ENCODE measurements at places on chromosomes 1 and 21.

DNA sequence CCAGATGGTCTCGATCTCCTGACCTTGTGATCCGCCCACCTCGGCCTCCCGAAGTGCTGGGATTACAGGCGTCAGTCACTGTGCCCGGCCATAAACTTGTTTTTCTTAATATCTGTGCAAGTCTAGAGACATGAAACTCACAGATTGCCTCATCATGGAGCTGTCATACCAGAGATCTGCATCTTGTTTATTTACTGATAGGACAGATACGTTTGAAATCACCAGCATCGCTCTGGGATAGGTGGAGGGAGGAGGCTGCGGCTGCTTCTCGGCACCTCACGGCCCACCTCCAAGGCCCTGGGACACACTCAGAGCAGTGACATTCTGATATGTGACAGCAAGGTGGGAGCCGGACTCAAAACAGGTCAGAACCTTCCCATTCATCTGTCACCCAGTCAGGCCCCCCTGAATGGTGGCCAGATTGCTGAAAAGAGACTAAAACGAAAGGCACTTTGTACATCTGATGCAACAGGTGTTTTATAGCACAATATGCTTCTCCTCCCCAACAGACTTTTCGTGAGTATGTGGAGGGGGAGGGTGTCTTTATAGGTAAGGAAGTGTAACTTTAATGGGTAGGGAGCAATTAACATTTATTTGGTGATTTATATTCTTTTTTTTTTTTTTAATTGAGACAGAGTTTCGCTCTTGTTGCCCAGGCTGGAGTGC lies 18.1 kb upstream of the LSM10 start:
- no peak for DNase-seq

DNA sequence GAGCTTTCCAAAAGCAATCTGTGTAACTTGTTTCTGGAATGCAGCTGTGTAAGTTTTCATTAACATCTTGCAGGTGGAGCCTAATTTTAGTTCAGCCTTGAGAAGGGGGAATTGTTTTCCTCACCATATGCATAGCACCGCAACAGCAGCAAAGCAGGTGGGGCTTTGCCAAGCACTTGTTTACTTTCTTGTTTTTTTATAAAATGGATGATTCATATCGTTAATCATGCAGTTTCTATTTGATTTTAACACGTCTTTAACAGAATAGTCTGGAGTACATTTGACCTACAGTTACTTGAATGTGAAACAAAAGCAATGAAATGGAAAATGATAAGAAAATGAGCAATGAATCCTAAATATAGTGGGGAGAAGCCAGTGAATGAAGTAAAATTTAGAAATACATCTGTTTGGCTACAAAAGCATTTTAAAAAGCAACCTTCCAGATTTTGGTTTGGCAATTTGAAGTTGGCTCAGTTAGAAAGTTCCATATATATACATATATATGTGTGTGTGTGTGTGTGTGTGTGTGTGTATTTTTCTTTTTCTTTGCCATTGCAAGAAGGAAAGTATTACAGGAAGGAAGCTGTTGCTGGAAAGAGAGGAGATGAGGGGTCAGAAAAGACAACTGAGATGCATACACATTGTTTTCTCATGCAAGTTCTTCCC lies 119.0 kb upstream of the ADGRL2 start:
- no peak for DNase-seq

GRCh38 chr1:117732956-117733355 lies 127.1 kb downstream of the TENT5C start:
- DNase-seq: no peak

- DNase-seq: no peak
Observed at GRCh38 chr1:54359393-54360162, 46.6 kb downstream of the SSBP3 start.

- no peak for DNase-seq
Observed at GRCh38 chr1:55741516-55741915, 526.4 kb upstream of the USP24 start.

DNA sequence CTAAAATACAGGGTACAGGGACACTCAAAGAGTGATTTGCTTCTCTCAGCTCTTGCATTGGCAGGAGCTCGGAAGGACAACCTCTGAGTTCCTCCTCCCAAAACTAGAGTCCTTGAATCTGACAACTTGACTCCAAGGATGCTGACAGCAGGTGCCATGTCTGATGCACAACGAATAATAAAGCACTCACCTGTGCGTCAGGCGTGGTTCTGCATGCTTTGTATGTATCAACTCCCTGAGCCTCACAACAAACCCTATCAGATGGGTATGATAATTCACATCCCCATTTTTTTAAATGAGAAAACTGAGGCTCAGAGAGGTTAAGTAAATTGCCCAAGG lies 1.4 kb downstream of the LAPTM5 start:
- DNase-seq: no peak

DNA sequence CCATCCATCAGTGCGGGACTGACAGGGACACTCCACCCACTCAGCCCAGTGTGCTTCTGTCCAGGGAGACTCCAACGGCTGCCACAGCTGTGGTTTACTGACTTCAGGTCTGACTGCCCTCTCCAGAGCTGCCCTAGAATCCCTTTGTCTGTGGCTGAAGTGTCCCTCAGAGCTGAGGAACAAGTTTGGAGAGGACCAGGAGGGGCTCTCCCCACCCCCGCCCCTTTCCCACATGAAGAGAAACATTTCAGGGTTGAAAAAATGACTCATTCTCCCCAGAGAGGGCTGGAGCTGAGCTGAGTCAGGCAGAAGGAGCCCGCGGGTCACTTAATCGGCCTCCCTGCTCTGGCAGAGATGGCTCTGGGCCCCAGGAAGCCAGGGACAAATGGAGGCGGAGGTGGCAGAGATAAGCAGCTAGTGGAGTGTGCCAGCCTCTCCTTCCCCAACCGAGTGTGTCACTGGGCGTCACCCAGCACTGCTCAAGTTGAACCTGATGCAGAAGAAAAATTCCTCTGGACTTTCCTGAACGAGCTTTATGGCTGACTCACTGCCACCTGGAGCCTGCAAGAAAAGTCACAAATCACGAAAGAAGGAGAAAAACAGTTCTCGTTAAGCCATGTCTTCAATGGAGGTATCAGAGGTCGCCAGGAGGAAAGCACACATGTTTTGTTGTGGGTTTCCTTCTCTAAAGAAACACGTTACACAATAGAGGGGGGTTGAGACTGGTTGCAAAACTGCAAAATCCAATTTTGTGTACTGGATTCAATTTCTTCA lies 34.3 kb upstream of the ECE1 start:
- DNase-seq: no peak

GRCh38 chr1:221886743-221887414 lies 145.0 kb upstream of the DUSP10 start:
- no peak for DNase-seq

DNA sequence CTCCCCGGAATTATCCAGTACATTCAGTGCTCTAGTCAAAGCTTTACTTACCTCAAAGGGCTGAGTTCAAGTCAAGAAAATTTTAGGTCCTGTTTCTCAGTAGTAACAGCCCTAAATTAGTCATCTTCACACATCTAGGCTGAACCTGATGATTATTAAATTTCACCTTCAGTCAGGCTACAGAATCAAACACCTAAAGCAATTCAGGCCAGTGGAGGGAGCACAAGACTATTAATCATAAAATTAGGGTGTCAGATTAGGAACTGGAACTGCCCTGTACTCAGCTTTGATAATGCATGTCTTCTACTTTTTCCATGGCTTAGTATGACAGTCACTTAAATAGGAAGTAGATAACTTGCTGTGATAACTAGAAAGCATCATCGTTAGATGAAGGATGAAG lies 28.4 kb upstream of the BCAS2 start:
- DNase-seq: no peak

GRCh38 chr1:171610385-171610784 lies 11.7 kb upstream of the MYOCOS start:
- no peak for DNase-seq

DNA sequence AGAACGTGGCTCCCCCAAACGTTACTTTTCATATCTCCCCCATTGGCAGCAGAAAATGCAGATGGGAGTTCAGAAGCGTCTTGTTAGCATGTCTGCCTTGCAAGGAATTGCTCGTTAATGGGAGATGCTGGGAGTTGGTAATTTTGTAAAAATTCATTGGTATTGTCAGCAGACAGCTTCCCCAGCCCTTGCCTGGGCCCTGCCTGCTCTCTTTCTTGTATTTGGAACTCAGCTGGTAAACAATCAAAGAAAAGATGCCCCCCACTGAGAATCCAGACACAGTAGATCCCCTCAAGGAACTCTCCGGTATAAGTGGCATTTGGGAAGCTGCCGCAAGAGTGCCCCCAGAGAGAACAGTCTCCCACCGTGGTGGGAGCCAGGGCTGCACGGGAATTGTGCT lies 94.4 kb upstream of the IGSF21 start:
- DNase-seq: no peak

DNA sequence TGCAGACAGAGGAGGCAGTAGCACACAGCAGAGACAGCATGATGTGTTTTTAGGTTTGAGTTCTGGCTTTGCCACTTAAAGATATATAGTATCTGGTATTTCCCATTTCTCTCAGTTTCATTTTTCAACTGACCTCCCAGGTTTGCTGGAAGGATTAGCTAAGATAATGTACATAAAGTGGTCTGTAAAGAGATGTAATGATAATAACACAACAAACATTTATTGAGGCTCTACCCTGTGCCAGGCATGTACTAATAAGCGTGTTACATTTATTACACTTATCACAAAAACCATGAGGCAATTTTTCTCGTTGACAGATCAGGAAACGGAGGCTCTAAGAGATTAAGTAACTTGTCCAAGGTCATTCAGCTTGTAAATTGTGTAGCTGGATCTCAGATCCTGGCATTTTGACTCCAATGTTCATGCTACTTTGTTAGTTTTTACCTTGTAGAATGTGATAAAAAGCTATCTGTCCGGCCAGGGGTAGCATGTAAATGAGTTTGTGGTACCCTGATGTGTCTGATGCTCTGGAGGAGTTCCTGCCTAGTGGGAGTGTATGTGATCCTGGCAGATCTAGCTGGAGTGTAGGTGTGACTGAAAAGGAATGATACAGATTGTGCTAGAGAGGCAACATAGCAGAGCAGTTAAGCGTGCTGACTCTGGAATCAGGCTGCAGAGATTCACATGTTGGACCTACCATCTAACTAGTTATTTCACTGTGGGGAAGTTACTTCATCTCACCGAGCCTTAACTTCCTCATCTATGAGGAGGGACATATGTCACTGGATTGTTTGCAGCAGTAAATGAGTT lies 146.6 kb downstream of the VPS13D start:
- no peak for DNase-seq

DNA sequence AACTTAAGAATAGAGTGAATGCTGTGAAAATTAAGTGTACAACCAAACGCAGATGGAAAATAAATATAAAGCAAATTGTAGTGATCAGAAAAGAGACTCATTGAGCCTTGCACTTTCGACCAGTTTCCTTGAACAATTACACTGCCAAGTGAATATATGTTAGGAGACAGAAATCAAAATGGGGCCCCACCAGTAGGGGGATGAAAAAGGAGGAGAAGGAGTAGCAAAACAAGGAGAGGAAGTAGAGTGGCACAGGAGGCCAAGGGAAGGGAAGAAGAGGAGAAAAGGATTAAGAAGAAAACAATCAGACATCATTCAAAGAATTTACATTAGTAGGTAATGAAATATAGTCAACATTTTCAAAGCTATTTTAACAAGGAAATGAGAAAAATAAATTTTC lies 1770.6 kb downstream of the PLA2G4A start:
- no peak for DNase-seq
